Activated naive CD8-positive, alpha-beta T cell treated with anti-CD3 and anti-CD28 coated beads for 36 hours (primary cell): ENCODE measurements at places on chromosomes 1 and 21.
A peak's percentile ranks its signal among the peaks of the same experiment; 100 is the strongest.

DNA sequence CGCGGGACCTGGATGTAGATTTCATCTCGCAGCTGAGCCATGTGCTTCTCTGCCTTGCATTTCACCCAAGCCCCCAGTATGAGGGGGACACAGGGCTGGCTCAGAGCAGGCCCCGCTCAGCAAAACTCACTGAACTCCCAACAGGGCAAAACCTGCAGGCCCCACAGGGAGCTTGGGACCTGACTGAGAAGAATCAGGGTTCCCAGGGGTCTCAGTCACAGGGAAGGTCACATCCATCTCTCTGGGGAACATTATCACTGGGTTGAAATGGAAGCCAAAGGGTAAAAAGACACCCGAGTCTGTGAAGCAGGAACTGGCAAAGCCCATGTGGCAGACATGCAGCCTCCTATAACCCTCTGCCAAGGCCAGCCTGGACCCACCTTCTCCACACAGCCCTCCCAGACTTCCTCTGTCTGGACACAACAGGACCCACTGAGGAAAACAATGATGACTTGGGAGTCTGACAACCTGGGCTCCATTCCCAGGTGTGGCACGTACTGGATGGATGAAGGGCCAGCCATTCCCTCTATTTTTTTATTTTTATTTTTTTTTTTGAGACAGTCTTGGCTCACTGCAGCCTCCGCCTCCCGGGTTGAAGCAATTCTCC is 11.7 kb downstream of the HSPG2 start:
- no peak for DNase-seq

DNA sequence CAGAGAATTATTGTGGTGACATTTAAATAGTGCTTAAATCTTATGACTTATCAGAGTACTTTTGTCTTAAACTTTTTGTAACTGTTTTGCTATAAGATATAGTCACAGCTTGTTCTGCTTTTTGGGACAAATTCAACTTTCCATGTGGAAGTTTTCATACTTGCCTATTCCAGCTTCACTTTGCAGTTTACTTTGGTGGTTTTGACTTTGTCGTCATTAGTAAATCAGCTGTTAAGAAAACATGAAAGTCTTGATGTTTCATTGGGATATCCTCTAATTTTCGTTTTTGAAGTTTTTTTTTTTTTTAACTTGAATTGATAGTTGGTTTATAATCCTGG is 31.3 kb downstream of the SDCCAG8 start:
- no peak for DNase-seq

- no peak for DNase-seq
Measured at GRCh38 chr1:204357551-204358490, 1.9 kb downstream of the PLEKHA6 start.

GRCh38 chr21:35895598-35895997 is 164.7 kb downstream of the SETD4 start:
- no peak for DNase-seq

- DNase-seq = no peak
Measured at GRCh38 chr1:8312235-8313218, 5.4 kb upstream of the SLC45A1 start.

DNA sequence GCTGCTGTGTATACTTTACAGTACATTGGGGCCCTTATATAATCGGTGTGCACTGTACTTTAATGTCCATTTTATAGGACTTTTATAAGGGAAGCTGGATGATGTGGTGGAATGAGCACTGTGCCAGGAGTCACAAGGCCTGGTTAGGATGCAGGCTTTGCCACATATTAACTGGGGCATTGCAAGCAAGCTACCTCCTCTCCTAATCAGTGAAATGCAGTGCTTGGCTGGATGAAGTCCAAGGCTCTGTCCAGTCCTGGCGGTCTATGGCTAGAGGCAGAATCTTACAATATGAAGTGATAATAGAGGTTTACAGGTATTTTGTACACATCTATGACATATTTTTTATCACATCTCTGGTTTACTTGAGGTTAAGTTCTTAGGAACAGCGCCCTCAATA is 1.7 kb upstream of the PKP1 start:
- DNase-seq = no peak

DNA sequence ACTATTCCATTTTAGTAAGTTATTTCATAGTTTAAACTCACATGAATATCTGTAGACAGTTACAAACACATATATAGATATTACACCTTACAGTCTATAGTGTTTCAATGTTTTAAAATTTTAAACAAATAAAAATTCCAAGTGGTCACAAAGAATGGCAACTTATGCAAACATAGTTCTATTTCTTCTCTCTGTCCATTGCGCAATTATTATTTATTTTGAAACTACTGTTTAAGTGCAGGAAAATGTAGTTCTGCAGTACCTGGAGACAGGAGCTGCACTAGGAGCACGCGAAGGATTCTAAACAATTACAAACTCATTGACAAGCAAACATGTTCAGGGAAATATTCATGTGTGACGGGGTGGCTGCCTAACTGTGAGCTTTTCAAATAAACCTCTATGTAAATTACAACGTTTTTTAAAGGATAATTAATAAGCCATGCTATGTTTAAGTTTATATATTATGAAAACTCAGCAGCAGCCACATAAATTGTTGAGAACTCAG is 312.0 kb upstream of the DUSP10 start:
- DNase-seq = no peak

- DNase-seq = no peak
Measured at GRCh38 chr1:1990222-1990621, 13.4 kb downstream of the CFAP74 start.

GRCh38 chr1:54671985-54672608 is 30.5 kb downstream of the MROH7 start:
- peak; percentile 68 for DNase-seq

DNA sequence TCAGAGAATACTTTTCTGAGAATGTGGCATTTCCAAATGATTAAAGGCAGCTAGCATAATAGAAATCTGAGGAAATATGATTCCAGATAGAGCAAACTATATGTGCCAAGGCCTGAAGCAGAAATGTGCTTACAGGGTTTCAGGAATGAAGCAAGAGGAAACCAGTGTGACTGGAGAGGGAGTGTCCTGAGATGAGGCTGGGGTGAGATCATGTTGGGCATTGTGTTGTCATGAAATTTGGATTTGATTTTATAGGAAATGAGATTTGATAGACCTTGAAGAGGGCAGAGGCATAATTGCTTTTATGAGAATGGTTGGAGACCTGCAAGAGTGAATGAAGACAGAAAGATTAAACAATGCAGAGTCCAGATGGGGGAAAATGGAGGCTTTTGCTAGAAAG is 338.1 kb upstream of the SNX7 start:
- DNase-seq = no peak

DNA sequence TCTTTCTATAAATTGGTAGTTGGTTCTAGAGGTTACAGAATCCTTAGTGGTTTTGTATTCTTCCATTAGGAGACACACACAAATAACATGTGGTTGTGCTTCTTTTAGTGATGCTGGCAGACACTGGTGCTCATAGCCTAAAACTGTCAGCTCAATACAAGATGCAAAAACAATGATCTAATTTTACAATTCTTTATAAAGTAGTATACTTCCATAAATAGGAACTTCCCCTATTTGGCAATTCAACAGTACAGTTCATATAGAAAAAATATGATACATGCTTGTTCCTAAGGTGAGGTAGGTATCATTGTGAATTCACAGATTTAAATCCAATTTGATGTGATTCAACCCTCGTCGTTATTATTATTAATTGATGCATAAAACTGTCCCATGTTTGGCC is 20.8 kb upstream of the CCDC17 start:
- DNase-seq = no peak

GRCh38 chr1:107529511-107530149 is 388.8 kb downstream of the NTNG1 start:
- peak; percentile 4 for DNase-seq

GRCh38 chr1:210582205-210582970 is 253.7 kb downstream of the HHAT start:
- DNase-seq = no peak

GRCh38 chr1:156608981-156609380 is 7.7 kb upstream of the GPATCH4 start:
- DNase-seq = peak; percentile 57

GRCh38 chr21:22892028-22892427 is 1893.8 kb downstream of the NCAM2 start:
- no peak for DNase-seq

- no peak for DNase-seq
Measured at GRCh38 chr21:41222247-41223068, 54.5 kb downstream of the BACE2 start.

- DNase-seq = no peak
Measured at GRCh38 chr1:75392278-75392677, 218.6 kb downstream of the SLC44A5 start.

- no peak for DNase-seq
Measured at GRCh38 chr1:180522213-180522515, 19.8 kb upstream of the ACBD6 start.

- no peak for DNase-seq
Measured at GRCh38 chr1:161037661-161038522, 872 bp downstream of the TSTD1 start.

DNA sequence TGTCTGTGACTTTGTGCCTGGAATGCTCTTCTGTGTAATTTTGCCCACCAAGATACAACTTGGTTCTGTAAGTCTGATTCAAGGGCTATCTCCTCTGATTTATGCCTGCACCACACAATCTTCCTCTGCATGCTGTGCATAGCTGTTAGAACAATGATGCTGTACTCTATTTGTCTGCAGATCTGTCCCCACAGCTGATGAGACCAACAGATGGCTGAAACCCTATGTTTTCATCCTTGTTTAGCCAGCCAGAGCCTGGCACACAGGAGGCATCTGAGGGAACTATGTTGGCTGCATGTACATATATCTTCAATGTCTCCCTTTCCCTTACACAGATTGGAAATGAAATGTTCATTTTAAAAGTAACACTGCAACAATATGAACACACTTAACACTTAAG is 58.0 kb upstream of the ABCA4 start:
- DNase-seq = no peak

- DNase-seq = peak; percentile 41
Measured at GRCh38 chr1:158117854-158118704, 62.6 kb upstream of the CD1D start.

DNA sequence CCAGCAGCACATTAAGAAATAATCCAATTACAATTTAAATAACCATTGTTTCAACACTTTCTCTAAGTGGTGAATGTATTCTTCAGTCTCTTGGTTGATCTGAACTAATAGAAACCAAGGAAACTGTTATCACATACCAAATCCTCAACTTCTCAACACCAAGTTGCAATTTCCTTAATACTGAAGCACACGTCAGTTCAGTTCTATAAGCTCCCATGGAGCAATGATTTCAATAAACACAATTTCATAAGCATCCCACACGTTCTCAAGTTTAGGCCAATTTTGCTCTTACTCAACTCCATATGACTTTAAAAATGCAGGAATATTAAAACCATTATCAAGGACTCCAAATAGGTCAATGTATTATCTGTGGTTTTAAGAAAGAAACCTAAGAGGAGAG is 5.8 kb upstream of the ERG start:
- no peak for DNase-seq

GRCh38 chr1:178847396-178847849 is 23.5 kb downstream of the ANGPTL1 start:
- DNase-seq = no peak

GRCh38 chr21:17406202-17406601 is 106.6 kb upstream of the CXADR start:
- DNase-seq = no peak

GRCh38 chr1:42529724-42530181 is 66.7 kb downstream of the CCDC30 start:
- DNase-seq = peak; percentile 5

GRCh38 chr1:93499075-93499474 is 51.2 kb downstream of the FNBP1L start:
- no peak for DNase-seq
